ENCODE measurements at places on chromosomes 11 and 22. TPM values are rescaled to one million over a fixed set of nuclear protein-coding genes. Genes with fewer than 3 reads are reported as not detected.

GRCh38 chr22:48607901-48608662, 1219.6 kb downstream of the BRD1 start:
- DNase-seq, result no peak

GRCh38 chr11:92131289-92131865, 93.2 kb upstream of the FAT3 start:
- DNase-seq, result no peak

Gene ZNF214
- 10.7 TPM for polyA plus RNA-seq

GRCh38 chr11:71357414-71357813, 90.8 kb downstream of the DHCR7 start:
- DNase-seq, result no peak

Gene PRG3
- polyA plus RNA-seq, result 0.48 TPM

Gene GRK3
- 20.4 TPM for polyA plus RNA-seq

Gene CCDC15
- polyA plus RNA-seq, result 5.6 TPM

Gene NELL1
- 2.5 TPM for polyA plus RNA-seq

DNA sequence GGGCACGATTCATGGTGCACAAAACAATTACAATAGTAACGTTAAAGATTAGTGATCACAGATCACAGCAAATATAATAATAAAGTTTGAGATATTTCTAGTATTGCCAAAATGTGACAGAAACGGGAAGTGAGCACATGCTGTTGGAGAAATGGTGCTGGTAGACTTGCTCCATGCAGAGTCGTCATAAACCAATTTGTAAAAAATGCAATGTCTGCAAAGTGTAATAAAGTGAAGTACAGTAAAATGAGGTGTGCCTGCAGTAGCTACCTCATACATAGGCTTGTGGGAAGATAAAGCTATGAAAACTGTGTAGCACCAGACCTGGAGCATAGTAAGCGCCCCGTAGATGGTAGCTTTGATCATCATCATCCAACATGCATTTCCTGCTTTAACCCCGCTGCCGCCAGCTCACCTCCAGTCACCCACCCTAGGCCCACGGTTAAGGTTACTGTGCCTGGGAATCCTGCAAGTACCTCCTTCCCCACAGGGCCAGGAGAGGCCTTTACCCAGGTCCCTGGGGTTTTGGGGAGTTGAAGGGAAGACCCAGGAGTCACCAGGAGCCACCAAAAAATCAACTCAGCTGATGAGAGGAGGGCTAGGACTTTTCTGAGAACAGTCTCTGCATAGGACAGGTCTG, 59.2 kb downstream of the MYO7A start:
- no peak for DNase-seq

DNA sequence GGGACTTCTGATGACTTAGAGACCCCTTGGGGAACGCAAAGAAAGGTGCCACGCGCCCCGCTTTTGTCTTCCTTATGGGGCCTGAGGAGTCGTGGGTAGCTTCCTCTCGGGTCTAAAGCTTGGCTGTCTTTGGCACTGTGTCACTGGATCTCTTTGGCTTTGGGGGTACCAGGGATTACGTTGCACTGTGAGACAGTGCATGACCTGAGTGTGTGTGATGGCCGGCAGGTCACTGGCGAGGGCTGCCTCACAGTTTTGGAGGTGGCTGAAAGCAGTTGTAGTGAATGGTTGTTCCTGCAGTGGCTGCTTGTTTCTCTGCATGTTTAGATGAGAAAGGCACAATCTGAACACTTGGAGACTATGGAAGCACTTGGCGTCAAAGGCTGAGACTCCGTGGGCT, 5.8 kb upstream of the ARSA start:
- DNase-seq, result no peak

Gene APLNR
- 126 TPM for polyA plus RNA-seq
